Left lobe of liver (tissue), 2 donors: ENCODE measurements at places on chromosomes 2 and 18. TPM values are rescaled to one million over a fixed set of nuclear protein-coding genes. Genes with fewer than 3 reads are reported as not detected.
A peak's percentile ranks its signal among the peaks of the same experiment; 100 is the strongest.

Gene FBXO36
- total RNA-seq = 1.1 TPM

- DNase-seq = no peak
Measured at GRCh38 chr2:164697688-164698461, 76.6 kb upstream of the GRB14 start.

Gene PFN4
- total RNA-seq = 0.45 TPM

Gene DES
- 1.8 TPM for total RNA-seq

Gene PDE1A
- total RNA-seq = 1.1 TPM

DNA sequence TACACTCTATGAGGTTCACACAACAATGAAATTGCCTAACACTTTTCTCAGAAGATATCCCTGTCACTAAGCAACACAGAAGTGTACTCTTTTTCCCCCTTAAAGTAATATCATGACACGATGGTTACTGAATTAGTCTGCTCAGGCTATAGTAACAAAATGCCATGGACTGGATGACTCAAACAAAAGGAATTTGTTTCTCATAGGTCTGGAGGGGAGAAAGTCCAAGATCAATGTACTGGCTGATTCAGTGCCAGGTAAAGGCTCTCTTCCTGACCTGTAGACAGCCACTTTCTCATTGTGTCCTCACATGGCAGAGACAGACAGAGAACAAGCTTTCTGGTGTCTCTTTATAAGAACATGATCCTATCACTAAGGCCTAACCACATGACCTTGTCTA, 211.9 kb downstream of the RBM43 start:
- peak; percentile 49 for DNase-seq

Gene GKN2
- total RNA-seq = not detected
